IPS DF 6.9 (cell line): ENCODE measurements at places on chromosomes 4 and X.

GRCh38 chrX:145609951-145610511, 207.6 kb upstream of the SLITRK2 start:
- DNase-seq: no peak

DNA sequence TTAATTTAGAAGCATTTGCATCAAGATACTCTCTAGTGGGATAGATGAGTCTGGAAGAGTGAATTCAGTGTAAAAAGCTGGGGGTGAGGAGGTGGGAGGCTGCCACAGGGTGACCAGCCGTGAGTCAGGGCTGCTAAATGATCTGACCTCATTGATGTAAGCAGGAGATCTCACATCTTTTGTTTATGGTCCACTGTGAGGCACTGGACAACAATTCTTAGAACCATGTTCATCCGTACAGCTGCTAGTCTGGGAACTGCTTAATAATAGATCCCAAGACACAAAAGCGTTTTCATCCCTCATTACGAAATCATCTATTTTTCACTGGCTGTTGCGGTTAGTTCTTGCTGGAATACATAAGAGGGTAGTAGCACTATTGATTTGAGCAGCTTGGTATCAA, 14.1 kb downstream of the KLF3 start:
- DNase-seq: no peak

DNA sequence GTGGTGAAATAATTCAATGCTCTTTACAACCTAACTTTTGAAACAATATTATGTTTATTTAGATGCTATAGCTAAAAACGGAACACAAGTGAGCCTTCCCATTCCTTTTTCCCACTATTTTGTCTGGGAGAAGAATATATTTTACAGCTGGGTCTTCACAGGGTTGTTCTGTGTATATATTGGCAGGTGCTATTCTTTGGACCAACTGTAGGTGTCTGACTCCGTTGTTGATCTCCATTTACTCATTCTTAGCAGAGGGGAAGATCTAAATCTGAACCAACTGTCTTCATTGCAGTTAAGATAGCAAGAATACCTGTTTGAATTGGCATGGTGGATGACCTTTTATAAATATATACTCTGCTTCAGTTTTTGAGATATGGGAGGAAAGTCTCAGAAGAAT, 257.4 kb downstream of the CFAP299 start:
- DNase-seq: no peak

GRCh38 chr4:36039026-36039425, 205.3 kb downstream of the ARAP2 start:
- DNase-seq: no peak

DNA sequence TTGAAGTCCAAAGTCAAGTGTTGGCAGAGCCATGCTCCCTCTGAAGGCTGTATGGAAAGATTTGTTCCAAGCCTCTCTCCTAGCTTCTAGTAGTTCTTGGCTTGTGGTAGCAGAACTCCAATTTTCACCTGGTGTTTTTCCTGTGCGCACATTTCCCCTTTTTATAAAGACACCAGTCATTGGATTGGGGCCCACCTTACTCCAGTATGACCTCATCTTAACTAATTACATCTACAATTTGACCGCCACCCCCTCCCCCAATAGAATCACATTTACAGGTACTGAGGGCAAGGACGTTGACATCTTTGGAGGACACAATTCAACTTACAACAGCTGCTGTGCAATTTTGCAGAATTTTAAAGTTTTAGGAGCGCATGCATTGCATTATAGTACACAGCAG, 16.8 kb downstream of the RAB39B start:
- DNase-seq: no peak

DNA sequence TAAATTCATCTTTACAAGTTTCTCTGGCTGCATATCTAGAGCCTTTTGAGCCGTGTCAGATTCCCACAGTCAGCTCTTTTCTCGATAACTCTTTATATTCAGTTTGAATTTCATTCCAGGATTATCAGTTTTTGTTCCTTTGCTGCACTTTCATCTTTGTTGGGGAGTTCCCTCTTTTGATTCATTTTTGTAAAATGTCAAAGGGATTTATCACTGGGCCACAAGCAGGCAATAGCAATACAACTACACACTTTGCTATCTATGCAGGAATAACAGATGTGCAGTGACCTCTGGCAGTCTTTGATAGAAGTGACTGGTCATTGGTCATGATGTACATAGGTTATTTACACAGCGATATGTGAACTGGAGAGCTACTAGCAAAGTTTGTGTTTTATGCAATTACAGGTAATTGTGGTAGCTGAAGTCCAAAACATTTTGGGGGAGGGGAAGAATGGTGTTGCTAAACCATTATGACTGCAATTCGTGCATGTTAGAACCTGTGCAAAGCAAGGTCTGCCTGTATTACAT, 43.8 kb downstream of the HPGDS start:
- DNase-seq: no peak

DNA sequence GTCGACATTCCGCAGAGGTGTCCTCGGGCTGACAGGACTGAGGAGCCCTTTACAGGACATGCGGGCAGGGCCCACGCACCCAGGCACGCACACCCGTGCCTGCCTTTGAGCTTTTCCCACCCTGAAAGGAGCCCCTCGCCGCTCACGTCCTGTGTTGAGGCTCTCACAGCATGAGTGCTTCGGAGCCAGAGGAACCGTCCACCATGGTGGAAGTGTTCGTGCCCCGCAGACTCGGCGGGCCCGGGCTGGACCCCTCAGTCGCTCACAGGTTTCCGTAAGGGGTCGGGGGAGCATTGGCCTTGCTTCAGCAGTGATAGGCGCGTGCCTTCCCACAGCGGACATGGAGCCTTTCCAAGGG, 36.9 kb downstream of the PIGG start:
- no peak for DNase-seq

DNA sequence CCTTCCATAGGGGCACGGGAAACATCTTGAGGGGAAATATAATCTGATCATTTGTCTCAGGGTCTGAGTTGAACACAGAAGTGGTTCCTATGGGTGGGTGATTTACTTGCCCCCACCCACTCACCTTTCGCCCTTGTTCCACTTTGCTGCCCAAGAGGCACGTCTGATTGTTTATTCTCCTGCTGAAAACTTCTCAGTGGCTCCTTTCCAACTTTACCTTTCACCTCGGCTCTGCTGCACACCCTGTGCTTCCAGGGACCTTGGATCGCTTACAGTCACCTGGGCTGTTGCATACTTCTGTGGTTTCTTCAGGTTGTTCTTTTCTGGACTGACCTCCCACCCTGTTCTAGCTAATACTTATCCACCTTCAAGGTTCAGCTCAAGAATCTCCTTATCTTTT, 213.4 kb upstream of the JADE1 start:
- DNase-seq: no peak

DNA sequence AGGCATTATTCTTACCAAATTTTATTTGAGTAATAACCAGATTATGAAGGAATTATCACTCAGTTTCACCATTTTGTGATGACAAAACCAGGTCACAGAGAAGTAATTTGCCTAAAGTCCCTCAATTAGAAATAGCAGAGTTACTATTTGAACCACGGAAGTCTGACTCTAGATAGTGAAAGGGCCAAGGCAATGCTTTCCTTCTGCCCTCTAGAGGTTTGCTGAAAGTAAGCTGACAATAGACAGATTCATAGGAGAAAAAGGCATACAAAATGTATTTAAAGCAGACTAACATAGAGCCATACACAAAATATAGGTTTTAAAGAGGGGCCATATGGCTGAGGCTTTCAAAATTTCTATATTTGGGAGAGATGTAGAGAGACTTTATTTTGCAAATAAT, 43.1 kb downstream of the CXXC4 start:
- no peak for DNase-seq

DNA sequence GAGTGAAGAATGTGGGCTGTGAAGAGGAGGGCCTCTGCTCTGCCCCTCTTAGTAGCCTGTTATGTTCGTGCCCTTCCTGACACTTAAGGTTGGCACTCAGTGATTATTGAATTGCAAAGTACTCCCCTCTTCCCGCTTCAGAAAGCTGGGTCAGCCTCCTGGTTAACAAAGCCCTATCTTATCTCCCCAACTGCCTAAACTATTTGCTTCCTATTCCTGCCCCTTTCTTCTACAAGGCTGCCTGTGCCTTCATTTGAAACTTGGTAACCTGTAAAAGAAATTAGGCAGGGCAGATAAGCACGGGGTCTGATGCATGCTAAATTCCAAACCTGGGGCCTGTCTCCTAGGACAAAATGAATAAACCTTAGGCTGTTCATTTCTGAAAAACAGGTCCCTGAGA, 23.1 kb upstream of the TMEM150C start:
- no peak for DNase-seq

- DNase-seq: no peak
Measured at GRCh38 chr4:98996056-98996764, 689 bp downstream of the METAP1 start.

- no peak for DNase-seq
Measured at GRCh38 chr4:122663814-122664610, 43.1 kb upstream of the IL21 start.

DNA sequence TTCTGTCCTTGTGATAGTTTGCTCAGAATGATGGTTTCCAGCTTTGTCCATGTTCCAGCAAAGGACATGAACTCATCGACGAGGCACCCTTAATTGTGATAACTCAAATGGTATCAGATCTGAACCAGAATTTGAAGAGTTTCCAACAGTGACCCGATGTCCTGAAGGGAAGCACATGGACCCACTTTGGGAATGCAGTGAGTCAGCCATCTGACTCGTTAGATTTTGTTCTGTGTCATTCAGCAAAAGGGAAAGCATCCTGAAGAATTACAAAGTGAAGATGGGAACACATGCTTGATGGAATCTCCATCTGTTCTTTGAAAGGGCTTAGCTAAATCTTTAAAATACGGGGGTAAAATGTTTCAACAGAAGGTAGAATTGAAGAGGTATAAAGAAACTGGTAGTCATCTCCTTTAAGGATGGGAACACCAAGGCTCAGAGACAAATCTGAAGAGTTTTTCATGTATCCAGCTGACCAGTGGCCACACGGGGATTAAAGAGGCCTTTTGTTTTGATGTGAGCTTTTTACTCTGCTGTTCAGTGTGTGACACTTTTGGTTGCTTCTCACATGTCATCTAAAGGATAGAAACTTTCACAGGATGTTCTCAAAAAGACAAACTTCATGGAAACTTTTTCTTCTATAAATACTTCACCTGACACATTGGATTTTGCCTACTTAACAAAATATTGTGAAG, 393.8 kb downstream of the INPP4B start:
- no peak for DNase-seq

DNA sequence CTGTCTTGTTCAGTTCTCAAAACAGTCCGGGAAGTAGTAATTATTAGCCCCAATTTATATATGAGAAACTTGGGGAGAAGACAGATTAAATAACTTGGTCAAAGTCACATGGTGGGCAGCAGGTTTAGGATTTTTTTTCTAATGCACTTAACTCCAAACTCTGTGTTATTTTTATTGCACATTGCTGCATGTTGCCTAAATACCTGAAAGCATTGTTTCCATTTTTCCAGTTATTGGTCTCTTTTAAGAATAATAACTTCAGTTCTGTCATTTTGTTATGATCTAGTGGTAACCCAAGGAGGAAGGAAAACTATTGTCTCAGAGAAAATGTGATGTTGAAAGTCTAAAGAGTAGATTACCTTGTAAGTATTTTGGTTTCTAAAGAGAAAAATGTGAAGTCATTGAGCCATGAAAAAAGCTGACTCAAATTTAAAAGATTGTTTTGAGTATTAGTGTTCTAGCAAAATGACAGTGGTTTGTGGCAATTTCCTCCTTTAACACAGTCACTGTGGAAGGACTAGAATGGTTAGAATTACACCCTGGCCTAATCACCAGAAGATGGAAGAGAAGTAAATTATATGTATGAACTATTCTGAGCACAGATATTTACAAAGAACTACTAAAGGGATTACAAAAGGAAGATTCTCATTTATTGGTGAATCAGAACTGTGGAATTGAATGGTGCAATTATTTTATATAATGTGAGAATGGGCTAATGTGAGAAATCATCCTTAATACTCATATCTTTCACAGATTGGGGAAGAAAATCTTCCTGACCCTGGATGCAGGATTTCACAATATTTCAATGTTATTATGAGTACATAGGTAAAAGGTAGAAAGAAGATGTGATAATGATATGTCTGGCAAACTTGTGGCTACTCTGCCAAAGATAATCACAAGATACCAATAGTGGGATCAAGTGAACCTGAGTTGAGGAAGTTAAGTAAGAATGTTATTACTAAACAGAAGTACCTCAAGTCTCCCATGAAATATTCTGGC, 21.7 kb upstream of the CXCL8 start:
- DNase-seq: no peak

- peak; percentile 48 for DNase-seq
Measured at GRCh38 chr4:115596265-115597001, 483.0 kb upstream of the NDST4 start.

- no peak for DNase-seq
Measured at GRCh38 chr4:69920874-69921273, 10.0 kb upstream of the CSN1S1 start.

DNA sequence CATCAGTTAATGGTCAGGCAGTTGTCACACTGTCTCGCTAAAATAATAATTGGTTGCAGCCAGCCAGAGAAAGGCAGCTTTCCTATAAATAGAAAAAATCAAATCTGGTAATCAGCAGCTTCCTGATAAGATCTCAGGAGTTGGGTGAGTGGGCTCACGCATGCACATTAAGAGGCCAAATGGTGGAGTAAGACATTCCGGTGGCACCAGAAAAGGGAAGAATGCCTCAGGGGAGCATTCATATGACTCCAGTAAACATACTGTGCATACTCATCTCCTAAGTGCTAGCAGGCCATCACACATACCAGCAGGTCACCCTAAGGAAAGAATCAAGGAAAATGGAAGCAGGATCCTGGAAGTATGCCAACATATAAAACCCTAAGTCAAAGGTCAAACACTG, 40.1 kb downstream of the UGT2B15 start:
- DNase-seq: no peak

GRCh38 chr4:28555866-28556265, 1695.2 kb downstream of the STIM2 start:
- DNase-seq: no peak

GRCh38 chrX:57596109-57596508, 4.3 kb downstream of the ZXDB start:
- no peak for DNase-seq

DNA sequence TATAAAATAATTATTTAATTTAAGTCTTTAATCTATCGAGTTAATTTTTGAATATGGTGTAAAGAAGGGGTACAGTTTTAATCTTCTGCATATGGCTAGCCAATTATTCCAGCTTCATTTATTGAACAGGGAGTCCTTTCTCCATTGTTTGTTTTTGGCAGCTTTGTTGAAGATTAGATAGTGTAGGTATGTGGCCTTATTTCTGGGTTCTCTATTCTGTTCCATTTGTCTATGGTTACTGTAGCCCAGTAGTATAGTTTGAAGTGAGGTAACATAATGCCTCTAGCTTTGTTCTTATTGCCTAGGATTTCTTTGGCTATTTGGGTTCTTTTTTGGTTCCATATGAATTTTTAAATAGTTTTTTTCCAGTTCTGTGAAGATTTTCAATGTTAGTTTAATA, 48.3 kb downstream of the EMCN start:
- DNase-seq: no peak

DNA sequence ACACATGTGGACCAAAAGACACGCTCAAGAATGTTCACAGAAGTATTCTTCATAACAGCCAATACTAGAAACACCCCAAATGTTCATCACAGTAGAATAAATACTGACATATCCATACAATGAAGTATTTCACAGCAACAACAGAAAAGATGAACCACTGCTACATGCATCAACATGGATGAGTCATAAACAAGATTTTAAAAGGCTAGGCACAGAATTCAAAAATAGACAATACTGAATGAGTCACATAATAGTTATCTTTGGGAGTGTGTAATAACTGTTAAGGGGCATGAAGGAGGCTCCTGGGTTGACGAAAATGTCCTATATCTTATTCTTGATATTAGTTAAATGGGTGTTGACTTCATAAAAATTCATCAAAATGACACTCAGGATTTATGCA, 43.5 kb downstream of the CLOCK start:
- no peak for DNase-seq

GRCh38 chrX:39839371-39839770, 258.4 kb downstream of the BCOR start:
- DNase-seq: no peak
